ENCODE measurements at places on chromosomes 13 and 19.

- DNase-seq = no peak
These were observed 251.0 kb downstream of the UQCRFS1 start for GRCh38 chr19:28961772-28962500.

DNA sequence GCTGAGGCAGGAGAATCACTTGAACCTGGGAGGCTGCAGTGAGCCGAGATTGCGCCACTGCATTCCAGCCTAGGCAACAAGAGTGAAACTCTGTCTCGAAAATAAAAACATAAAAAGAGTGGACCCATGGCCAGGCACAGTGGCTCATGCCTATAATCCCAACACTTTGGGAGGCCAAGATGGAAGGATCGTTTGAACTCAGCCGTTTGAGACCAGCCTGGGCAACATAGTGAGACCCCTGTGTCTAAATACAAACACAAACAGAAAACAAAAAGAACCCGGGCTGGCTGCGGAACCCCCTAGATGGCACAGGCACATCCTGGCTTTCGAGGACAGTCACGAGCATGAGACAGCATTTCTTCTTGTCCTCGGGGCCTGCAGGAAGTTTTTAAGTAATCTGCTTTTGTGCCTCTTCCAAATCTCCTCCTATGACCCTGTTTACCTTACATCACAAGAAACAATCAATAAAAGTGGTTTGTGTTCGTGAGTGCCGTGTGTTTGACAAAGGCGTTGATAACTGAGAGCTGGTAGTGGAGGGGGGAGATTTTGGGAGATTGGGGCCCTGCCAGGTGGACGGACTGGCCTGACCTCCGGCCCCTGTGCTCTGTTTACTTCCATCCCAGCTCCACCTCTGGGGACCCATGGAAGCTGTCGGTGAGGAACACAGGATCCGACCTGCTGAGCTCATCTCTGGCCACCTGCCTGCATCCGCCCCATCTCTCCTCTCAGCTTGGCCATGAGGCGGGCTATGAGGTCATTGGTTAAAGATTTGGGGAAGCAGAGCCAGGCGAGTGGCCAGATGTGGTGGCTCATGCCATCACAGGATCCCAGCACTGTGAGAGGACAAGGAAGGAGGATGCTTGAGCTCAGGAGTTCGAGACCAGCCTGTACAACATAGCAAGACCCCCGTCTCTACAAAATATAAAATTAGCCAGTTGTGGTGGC lies 5.9 kb upstream of the GDF15 start:
- no peak for DNase-seq

DNA sequence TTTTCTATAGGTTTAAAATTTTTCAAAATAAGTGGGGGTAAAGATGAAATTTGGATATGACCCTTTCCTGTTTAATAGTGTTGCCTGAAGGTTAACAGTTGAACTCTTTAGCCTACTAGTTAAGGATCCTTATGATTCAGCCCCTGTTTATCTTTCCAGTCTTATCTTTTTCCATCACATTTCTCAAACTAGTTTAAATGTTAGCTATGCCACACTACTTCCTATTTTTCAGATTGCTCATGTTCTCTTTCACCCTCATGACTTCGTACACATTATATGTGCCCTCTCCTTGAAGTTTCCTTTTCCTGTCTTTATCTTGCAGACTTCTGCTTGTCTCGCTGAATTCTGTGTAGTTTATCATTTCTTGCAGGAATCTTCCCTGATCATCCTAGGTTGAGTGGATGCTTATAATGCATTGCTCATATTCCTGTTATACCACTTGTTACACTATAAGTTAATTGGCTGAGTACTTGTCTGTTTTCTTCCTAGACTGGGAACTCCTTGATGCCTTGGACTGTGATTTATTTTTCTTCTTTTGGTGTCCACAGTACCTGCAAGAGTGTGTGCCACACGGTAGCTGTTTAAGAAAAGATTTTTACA lies 86.7 kb downstream of the FNDC3A start:
- DNase-seq = no peak

DNA sequence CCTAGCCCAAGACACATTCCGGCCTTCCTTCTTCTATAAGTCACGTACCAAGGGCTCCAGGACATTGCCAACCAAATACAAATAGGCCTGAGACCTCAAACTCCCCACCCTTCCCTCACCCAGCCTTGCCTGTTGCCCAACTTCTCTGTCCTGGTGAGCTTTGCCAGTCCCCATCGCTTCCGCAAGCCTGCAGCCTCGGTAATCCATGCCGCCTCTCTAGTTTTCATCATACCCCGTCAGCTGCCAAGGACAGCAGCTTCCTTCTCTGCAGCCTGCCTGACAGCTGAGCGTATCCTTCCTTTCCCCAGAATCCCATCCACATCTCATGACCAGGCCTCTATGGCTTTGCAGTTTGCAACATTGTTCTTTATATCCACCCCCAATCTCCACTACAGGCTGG lies 36.6 kb upstream of the POMP start:
- no peak for DNase-seq

- no peak for DNase-seq
These were observed 503.4 kb downstream of the TBC1D4 start for GRCh38 chr13:74978591-74978990.

GRCh38 chr13:89695343-89696257 lies 1651.9 kb upstream of the MIR17HG start:
- DNase-seq = no peak

- no peak for DNase-seq
These were observed 172.2 kb downstream of the COL4A1 start for GRCh38 chr13:110134801-110135200.
